ENCODE measurements at places on chromosomes 16 and 17.

GRCh38 chr17:66667491-66668030 lies 167.4 kb upstream of the CACNG5 start:
- H3K27me3 ChIP-seq: no peaks in the 10 kb centered on the region
- H3K4me3 ChIP-seq: no peak overlapping the region
- peaks cover 19% of the 10 kb centered on the region for H3K4me1 ChIP-seq
- H3K27ac ChIP-seq: peak overlapping the region; percentile 2

DNA sequence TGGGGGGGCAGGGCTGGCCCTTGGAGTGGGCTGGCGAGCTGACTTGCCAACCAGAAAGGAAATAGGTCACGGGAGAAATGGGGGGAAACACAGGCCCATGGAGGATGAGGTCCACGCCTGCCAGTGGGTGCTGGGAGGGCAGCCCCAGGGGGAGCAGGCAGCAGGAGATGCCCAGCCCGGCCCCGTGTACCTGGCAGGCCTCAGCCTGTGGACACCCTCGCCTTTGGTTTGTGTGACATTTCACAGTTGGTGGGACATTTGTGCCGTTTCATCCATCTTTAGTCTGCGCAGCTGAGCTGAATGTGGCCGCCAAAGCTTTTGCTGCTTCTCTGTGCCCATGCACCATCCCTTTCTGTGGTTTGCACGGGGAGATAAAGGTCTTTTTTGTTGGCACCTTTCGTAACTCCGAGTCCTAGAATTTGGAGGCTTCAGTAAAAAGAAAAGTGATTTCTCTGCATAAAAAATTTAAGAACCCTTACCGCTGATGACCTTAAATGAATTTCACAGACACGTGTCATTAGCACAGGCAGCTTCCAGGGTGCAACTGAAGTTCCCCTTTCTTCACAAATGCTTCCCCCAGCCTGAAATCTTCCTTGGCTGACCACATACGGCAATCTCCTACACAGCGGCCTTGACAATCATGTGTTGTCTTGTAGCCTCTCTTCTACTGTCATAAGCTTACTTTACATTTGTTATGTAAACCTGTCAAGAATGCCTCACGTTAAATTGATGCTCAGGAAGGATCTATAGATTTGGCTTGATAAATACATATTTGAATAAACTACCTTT lies 193.6 kb downstream of the RPTOR start:
- H3K36me3 ChIP-seq: peaks cover 5% of the 10 kb centered on the region
- H3K4me1 ChIP-seq: peaks cover 45% of the 10 kb centered on the region
- H3K27me3 ChIP-seq: no peaks in the 10 kb centered on the region
- no peak overlapping the region for H3K27ac ChIP-seq

- H3K27me3 ChIP-seq: no peaks in the 10 kb centered on the region
- no peak for DNase-seq
- peaks cover 29% of the 10 kb centered on the region for H3K4me1 ChIP-seq
- H3K4me3 ChIP-seq: no peak overlapping the region
- peaks cover 26% of the 10 kb centered on the region for H3K36me3 ChIP-seq
- no peak overlapping the region for H3K27ac ChIP-seq
Observed at GRCh38 chr17:2694381-2695242, 17.0 kb downstream of the CLUH start.

- DNase-seq: peak; percentile 39
- H3K36me3 ChIP-seq: no peaks in the 10 kb centered on the region
- no peak overlapping the region for H3K4me3 ChIP-seq
- no peak overlapping the region for H3K27ac ChIP-seq
- peaks cover 6% of the 10 kb centered on the region for H3K4me1 ChIP-seq
Observed at GRCh38 chr17:64736804-64737492, 74.8 kb upstream of the SMURF2 start.

DNA sequence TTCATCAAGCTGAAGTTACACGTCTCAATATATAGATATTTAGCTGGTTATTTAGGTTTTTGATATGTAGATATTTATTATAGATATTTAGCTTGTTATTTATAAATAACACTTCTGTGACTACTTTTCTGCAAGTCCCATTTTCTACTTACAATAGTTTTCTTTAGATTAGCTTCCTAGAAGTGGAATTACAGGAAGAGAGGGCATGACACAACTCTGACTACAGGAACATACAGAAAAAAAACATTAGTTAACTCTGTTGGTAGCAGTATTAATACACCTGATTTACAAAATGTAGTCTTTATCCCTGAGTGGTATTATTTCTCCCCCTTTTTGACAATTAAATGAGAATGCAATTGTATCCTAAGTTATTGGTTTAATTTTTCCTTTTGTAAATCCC lies 21.2 kb upstream of the CCL1 start:
- no peaks in the 10 kb centered on the region for H3K4me1 ChIP-seq
- no peak for DNase-seq
- H3K27ac ChIP-seq: no peak overlapping the region
- no peaks in the 10 kb centered on the region for H3K36me3 ChIP-seq

DNA sequence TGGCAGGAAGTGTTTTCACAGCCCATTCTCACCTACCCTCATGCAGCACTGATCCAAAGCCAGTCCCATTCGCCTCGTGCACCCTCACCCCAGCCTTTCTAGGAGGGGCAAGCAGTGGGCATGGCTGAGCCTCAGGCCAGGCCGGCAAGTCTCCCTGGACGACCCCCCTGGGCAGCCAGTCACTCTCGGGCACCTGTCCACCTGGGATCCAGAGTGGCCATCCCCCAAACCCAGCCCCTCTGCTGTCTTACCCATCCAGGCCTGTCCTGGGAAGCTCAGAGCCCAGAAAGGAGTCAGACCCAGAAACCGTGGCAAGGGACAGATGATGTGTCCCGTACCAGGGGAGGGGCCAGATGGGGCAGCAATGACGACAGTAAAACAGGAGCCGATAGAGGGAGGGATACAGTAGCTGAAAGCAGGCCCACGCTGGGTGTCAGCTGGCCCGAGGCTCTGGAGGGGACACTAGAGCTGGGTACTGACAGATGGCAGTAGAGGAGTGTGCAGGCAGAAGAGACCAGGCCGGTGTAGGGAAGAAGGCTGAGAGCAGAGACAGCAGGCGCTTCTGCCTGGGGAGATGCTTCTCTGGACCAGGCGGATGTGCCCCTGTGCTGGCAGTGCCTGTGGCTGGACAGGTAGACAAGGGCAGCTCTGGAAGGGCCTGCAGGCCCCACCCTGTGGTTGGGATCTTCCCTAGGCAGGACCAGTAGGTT lies 5.8 kb downstream of the CMTM3 start:
- no peaks in the 10 kb centered on the region for H3K27me3 ChIP-seq
- H3K4me3 ChIP-seq: no peak overlapping the region
- DNase-seq: no peak
- H3K36me3 ChIP-seq: peaks cover 12% of the 10 kb centered on the region

GRCh38 chr17:43721537-43722268 lies 36.9 kb downstream of the SOST start:
- no peaks in the 10 kb centered on the region for H3K36me3 ChIP-seq
- no peaks in the 10 kb centered on the region for H3K27me3 ChIP-seq
- no peak overlapping the region for H3K27ac ChIP-seq
- no peak overlapping the region for H3K4me3 ChIP-seq

- no peak for DNase-seq
- H3K27ac ChIP-seq: no peak overlapping the region
- H3K4me1 ChIP-seq: peaks cover 19% of the 10 kb centered on the region
- H3K27me3 ChIP-seq: no peaks in the 10 kb centered on the region
- H3K36me3 ChIP-seq: peaks cover 3% of the 10 kb centered on the region
Observed at GRCh38 chr17:57994436-57994835, 6.4 kb upstream of the VEZF1 start.

GRCh38 chr17:74417178-74418045 lies 14.5 kb upstream of the GPRC5C start:
- H3K27me3 ChIP-seq: no peaks in the 10 kb centered on the region
- no peak for DNase-seq
- H3K4me3 ChIP-seq: no peak overlapping the region
- H3K27ac ChIP-seq: no peak overlapping the region
- H3K36me3 ChIP-seq: no peaks in the 10 kb centered on the region
- no peaks in the 10 kb centered on the region for H3K4me1 ChIP-seq

DNA sequence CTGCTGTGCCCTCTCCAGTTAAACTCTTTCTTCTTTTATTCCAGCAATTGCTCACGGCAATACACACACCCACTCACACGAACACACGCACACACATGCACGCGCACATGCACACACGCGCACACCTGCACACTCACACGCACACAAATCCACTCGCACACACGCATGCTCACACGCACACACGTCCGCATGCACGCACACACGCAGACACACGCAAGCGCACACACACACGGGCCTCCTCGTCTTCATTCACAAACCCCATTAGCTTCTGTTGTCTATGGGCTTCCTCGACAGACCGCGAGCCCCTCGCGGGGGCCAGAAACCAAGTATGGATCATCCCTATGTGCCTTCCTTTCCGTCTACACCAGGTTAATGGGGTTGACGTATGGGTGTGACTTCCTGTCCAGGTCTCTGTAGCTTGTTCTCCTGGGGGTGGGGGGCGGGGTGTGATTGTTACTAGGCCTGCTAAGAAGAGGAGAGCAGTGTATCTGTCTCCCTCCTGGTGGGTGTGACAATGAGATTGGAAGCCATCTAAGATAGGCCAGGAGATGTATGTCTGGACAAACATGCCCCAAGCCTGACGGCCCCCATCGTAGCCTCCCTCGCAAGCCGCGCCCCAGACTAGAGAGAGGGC lies 670 bp upstream of the CTF1 start:
- H3K27ac ChIP-seq: no peak overlapping the region
- H3K36me3 ChIP-seq: no peaks in the 10 kb centered on the region
- H3K4me1 ChIP-seq: peaks cover 46% of the 10 kb centered on the region
- H3K27me3 ChIP-seq: no peaks in the 10 kb centered on the region
- no peak overlapping the region for H3K4me3 ChIP-seq

GRCh38 chr16:11473728-11474127 lies 113.0 kb downstream of the LITAF start:
- H3K4me3 ChIP-seq: no peak overlapping the region
- H3K36me3 ChIP-seq: no peaks in the 10 kb centered on the region
- no peak for DNase-seq
- peaks cover 6% of the 10 kb centered on the region for H3K27me3 ChIP-seq
- H3K27ac ChIP-seq: no peak overlapping the region
- H3K4me1 ChIP-seq: no peaks in the 10 kb centered on the region

GRCh38 chr17:47644324-47644723 lies 5.4 kb upstream of the KPNB1 start:
- no peak for DNase-seq
- H3K4me3 ChIP-seq: no peak overlapping the region
- H3K36me3 ChIP-seq: no peaks in the 10 kb centered on the region
- H3K27me3 ChIP-seq: no peaks in the 10 kb centered on the region

- peaks cover 9% of the 10 kb centered on the region for H3K27me3 ChIP-seq
- no peak for DNase-seq
- H3K27ac ChIP-seq: no peak overlapping the region
- no peaks in the 10 kb centered on the region for H3K36me3 ChIP-seq
Observed at GRCh38 chr16:56195151-56195550, 3.9 kb downstream of the GNAO1 start.

DNA sequence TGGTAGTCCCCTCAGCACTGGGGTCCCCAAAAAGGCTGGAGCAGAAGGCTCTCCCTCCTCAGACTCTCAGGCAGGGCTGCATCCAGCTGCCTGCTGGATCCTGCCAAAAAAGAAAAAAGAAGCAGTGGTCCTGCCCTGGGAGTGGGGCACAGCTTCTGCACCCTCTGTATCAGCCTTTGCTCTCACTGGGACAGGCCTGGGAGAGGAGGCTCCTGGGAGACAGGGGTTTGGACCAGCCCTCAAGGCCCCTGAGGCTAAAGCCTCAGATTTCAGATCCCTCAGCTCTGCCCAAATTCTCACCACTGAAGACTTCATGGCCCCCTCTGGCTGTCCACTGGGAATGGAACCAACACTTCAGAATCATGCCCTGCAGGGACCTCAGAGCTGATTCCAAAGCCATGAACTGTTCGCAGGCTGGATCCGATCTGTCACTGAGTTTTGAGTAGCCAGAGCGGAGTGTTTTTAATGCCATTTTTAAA lies 96.9 kb downstream of the C16orf78 start:
- H3K27ac ChIP-seq: no peak overlapping the region
- H3K36me3 ChIP-seq: no peaks in the 10 kb centered on the region
- no peaks in the 10 kb centered on the region for H3K27me3 ChIP-seq
- no peak for DNase-seq
- H3K4me3 ChIP-seq: no peak overlapping the region
- peaks cover 2% of the 10 kb centered on the region for H3K4me1 ChIP-seq

DNA sequence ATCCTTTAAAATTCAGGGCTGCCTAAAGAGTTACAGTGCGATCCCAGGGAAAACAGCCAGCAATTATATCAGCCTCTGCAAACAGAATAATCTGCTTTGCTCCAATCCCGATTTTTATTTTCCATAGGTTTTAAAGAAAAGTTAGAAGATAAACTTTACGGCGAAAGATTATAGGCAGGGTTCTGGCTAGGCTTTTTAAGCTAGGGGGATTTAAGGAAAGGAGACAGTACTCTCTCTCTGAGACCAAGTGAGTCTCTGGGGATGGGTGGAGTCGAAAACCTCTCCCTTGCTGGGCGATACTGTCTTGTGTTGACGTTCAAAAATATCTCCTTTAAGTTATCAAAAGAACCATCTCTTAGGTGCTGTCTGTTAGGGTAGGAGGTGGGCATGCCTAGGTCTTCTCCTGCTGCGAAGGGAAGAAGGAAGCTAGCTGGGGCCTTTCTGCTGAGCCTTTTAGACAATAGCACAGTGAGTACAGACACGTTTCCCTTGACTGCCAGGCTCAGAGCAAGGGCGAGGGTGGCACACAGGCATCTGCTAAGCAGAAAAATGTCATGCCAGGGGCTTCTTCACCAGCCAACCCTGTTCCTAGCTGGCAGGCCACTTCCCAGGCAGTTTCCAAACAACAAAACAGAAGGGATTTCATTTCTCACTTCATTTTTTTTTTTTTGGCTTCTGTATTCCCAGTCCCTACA lies 167.9 kb upstream of the MAF start:
- peaks cover 4% of the 10 kb centered on the region for H3K27me3 ChIP-seq
- no peak overlapping the region for H3K27ac ChIP-seq
- no peak overlapping the region for H3K4me3 ChIP-seq
- no peaks in the 10 kb centered on the region for H3K36me3 ChIP-seq

DNA sequence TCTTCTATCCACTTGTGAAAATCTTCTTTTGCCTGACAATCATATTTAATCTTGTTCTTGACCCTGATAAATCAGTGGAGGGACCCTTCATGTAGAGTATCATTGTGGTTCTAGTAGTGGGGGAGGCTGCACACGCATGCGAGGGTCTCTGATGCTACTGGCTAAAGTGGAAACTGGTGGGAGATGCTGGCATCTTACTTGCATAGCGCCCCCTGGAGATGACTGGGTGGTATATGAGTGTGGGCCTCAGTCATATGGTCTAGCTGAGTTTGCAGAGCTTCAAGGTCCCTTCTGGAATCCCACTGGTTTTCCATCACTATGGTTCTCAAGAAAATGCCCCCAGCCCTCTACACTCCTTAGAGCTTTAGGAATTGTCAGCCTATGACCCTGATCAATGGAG lies 236.4 kb upstream of the AXIN2 start:
- no peak overlapping the region for H3K27ac ChIP-seq
- no peaks in the 10 kb centered on the region for H3K4me1 ChIP-seq
- no peaks in the 10 kb centered on the region for H3K36me3 ChIP-seq
- no peak overlapping the region for H3K4me3 ChIP-seq
- peak; percentile 21 for DNase-seq
- no peaks in the 10 kb centered on the region for H3K27me3 ChIP-seq

- H3K4me1 ChIP-seq: no peaks in the 10 kb centered on the region
Observed at GRCh38 chr17:55641676-55642081, 81.0 kb downstream of the TMEM100 start.

- DNase-seq: no peak
- no peak overlapping the region for H3K4me3 ChIP-seq
- peaks cover 38% of the 10 kb centered on the region for H3K4me1 ChIP-seq
- no peak overlapping the region for H3K27ac ChIP-seq
- H3K27me3 ChIP-seq: no peaks in the 10 kb centered on the region
Observed at GRCh38 chr17:64005734-64006167, 7.6 kb downstream of the PRR29 start.

- DNase-seq: no peak
- no peak overlapping the region for H3K27ac ChIP-seq
- no peaks in the 10 kb centered on the region for H3K36me3 ChIP-seq
- H3K4me3 ChIP-seq: no peak overlapping the region
Observed at GRCh38 chr16:6548507-6548906, 784.1 kb upstream of the RBFOX1 start.

Data from T-cell (primary cell).